ENCODE measurements at places on chromosomes 5 and 9.

DNA sequence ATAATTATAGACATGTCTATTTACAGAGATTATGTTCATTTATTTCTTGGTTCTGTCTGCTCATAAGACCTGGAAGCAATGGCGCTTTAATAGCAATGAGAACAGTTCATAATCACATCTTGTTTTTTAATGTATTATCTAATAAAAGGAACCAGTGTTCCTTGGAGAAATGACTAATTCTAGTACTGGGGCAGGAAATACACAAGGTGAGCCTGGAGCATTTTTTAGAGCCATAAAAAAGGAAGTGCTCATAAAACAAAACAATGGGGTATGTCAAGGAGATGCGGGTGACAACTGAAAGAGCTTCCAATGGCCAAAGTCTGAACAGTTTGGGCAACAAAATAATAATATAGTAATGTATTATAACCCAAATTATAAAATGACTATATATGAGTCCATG, 531.9 kb upstream of the CHD1 start:
- DNase-seq, result no peak

GRCh38 chr9:116589392-116590354, 97.4 kb upstream of the TRIM32 start:
- DNase-seq, result peak; percentile 57

DNA sequence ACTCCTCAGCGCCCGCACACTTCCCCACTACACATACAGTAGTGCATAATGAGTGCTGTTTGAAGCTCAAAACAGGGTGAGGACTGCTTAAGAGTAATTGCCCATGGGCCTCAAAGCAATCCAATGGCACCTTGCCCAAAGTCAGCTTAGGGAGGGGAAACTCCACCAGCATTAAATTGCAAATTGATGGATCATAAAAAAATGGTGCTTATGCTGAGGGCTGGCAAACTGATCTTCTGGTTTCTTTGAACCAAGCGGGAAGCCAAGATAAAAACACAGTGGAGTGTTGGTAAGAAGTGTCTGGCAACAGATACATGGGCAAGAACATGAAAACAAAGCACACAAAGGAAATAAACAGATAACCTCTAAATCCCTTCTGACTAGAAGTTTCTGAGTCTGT, 28.0 kb downstream of the TLE1 start:
- no peak for DNase-seq

DNA sequence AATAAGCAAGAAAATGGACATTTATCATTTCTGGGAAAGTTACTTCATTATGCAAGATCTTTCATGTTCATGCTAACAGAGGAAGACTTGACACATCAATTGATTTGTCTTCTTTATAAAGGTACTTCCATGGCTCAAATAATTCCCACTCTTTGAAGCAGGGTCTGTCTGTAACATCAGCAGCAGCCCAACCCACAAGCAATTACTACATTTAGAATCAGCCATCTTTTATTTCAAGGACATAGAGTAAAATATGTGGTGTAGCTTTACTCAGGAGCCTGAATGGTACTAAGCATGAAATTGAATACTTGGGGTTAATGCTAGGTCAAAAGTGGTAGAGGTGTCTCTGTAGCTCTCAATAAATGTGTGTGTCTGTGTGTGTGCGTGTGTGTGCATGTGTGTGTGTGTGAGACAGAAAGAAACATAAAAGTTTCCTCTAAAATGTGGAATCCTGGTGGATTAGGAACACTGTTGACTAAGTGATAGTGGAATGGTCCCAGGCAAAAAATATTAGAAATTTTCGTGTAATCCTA, 581.1 kb downstream of the CAAP1 start:
- no peak for DNase-seq

- DNase-seq, result no peak
Observed at GRCh38 chr9:119611565-119611964, 242.3 kb upstream of the BRINP1 start.

- no peak for DNase-seq
Observed at GRCh38 chr9:105393576-105394344, 54.1 kb upstream of the FSD1L start.

DNA sequence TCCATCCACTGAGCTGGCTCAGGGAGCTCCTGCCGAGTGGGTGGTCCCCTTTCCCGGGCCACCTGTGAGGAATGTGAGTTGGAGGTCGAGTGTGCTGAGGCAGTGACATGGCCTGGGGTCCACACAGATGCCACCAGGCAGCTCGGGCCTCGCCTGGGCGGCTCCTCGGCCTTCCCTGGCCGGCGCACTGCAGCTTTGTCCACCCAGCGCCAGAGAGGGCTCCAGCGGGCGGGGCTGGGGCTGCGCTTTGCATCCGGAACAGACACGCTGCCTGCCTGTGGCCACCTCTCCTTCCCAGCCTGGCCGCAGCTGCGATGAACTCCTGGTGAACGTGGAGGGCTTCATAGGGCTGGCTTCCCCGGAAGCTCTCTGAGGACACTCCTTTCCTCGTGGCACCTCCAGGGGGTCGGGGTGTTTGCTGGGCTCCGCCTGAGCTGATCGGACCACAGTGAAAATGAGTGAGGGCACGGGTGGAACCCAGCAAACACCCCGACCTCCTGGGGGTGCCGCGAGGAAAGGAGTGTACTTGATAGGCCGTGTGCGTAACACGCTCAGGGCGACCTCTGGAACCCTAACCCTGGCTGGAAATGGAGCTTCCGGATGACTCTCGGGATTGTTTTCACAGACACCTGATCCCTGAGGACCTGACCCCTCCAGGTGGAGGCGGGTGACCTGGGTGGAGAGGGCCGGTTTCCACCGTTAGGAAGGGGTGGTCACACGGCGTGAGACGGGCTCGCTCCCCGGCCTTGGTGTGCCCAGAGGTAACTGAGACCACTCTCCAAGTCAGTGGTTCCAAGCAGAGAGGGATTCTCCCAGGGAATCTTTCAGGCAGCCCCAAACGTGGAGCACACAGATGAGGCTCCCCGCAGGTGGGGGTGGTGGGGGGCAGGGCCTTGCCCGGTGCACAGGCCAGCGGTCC, 31.8 kb upstream of the RXRA start:
- peak; percentile 19 for DNase-seq

Measured in fibroblast of upper back skin (primary cell).